Neural crest cell (in vitro differentiated cells): ENCODE measurements at places on chromosomes 6 and 20.

GRCh38 chr6:144617708-144618107, 332.6 kb downstream of the UTRN start:
- no peak overlapping the region for H3K4me3 ChIP-seq
- H3K4me1 ChIP-seq: peaks cover 12% of the 10 kb centered on the region
- H3K27ac ChIP-seq: no peak overlapping the region
- no peak for DNase-seq
- no peaks in the 10 kb centered on the region for H3K27me3 ChIP-seq

DNA sequence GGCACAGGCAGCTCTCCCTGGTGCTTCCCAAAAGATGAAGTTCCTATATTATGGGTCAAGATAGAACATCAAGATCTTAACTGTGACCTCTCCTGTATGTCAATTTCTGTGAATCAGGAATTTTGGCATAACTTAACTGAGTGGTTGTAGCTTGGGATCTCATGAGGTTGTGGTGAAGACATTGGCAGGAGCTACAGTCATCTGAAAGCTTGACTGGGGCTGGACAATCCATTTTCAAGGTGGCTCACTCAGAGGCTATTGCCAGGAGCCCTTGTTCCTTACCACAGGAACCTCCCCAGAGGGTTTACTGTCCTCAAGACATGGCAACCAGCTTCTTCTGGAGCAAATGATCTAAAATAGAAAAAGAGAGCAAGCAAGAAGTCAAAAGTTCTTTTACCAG, 252.2 kb downstream of the ADGB start:
- no peaks in the 10 kb centered on the region for H3K36me3 ChIP-seq
- H3K4me3 ChIP-seq: no peak overlapping the region
- no peak for DNase-seq
- peaks cover 3% of the 10 kb centered on the region for H3K4me1 ChIP-seq
- peaks cover 2% of the 10 kb centered on the region for H3K27me3 ChIP-seq
- H3K27ac ChIP-seq: no peak overlapping the region

DNA sequence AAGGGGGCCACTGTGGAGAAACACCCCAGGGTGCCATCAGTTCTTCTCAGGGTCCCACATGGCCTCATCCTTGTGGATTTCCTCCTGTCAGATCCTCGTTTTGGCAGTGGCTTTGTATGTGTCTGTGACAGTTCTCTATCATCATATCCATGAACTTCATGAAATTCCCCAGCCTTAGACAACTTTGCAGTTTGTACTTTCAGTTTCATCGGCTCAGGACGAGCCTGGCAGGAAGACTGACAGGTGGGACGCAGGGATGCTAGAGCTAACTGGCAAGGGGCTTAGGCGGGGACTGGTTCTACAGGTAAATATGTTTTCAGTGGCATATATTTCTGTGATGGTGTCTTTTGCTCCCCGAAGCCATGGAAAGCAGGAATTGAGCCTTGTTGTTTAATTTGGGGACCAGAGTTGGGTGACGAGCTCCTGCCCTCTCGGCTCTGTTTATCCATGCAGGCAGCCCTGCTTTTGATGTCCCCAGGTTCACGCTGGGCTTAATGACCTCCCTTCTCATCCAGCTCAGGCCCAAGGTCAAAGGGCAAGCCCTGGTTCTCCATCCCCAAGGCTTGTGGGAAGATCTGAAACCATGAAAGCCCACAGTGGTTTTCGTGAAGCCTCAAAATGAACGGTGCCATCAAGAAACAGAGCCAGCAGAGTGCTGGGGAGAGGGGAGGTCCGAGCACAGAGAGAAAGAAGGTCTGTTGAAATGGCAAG, 11.2 kb downstream of the SDCBP2 start:
- H3K36me3 ChIP-seq: no peaks in the 10 kb centered on the region
- H3K4me1 ChIP-seq: peaks cover 5% of the 10 kb centered on the region
- H3K27me3 ChIP-seq: no peaks in the 10 kb centered on the region
- no peak overlapping the region for H3K27ac ChIP-seq
- H3K4me3 ChIP-seq: peak overlapping the region; percentile 25

DNA sequence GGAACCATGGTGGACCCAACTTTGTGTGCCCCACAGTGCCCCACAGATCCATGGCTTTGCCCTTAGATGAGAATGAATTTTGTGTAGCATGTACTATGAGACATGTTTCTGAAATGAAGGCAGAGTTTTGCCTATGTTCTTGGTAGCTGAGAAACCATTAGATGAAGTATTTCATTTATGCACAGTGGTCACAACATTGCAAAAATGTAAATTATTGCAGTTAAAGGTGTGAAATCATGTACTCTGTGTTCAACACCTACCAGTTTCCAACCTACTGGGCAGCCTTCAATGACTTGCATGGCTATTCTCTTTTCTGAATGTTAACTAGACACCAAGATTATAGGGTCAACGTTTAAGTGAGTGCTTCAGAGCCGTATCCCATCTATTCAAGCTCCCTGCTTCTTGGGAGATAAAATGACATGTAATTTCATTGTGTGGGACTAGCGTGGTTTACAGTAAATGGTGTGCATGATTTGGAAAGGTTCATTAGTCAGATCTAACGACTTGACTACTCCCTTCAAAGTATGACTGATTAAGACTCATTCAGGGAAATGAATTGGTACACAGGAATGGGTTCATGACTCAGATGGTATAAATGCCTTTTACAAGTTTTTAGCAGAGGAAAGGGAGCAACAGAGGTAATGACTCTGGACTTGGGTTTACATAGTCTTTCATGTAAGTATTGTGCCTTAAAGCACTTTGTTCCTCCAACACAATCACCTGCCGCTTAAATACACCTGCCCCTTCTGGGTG, 106.1 kb upstream of the AKIRIN2 start:
- no peaks in the 10 kb centered on the region for H3K36me3 ChIP-seq
- H3K27me3 ChIP-seq: no peaks in the 10 kb centered on the region
- DNase-seq: no peak
- H3K27ac ChIP-seq: no peak overlapping the region
- no peaks in the 10 kb centered on the region for H3K4me1 ChIP-seq
- H3K4me3 ChIP-seq: no peak overlapping the region

- no peaks in the 10 kb centered on the region for H3K27me3 ChIP-seq
- H3K4me1 ChIP-seq: no peaks in the 10 kb centered on the region
- H3K36me3 ChIP-seq: no peaks in the 10 kb centered on the region
- DNase-seq: no peak
- H3K27ac ChIP-seq: no peak overlapping the region
Measured at GRCh38 chr6:119566546-119567260, 217.1 kb upstream of the MAN1A1 start.

GRCh38 chr6:16851758-16852157, 90.5 kb upstream of the ATXN1 start:
- no peaks in the 10 kb centered on the region for H3K27me3 ChIP-seq
- H3K27ac ChIP-seq: no peak overlapping the region
- no peaks in the 10 kb centered on the region for H3K36me3 ChIP-seq
- peaks cover 26% of the 10 kb centered on the region for H3K4me1 ChIP-seq

- H3K27me3 ChIP-seq: no peaks in the 10 kb centered on the region
- DNase-seq: no peak
- H3K4me1 ChIP-seq: no peaks in the 10 kb centered on the region
- H3K36me3 ChIP-seq: no peaks in the 10 kb centered on the region
- no peak overlapping the region for H3K27ac ChIP-seq
- H3K4me3 ChIP-seq: no peak overlapping the region
Measured at GRCh38 chr20:12030470-12030869, 112.8 kb downstream of the BTBD3 start.

DNA sequence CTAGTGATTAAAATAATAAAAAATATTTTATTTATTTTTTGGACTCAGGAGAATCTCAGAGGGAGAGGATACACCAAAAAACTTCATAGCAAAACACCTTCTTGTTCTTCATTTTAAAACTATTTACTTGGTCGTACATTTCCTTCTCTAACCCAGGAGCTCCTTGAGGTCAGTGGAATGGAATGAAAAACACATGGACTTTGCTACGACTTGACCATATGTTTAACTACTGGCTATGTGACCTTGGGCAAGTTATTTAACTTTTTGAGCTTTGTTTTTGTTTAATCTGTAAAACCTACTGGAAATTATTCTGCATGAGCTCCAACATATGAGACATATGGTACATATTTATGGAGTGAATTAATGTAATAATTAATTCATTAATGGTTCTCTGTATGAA, 1005.5 kb upstream of the CITED2 start:
- no peaks in the 10 kb centered on the region for H3K4me1 ChIP-seq
- H3K36me3 ChIP-seq: peaks cover 5% of the 10 kb centered on the region
- H3K4me3 ChIP-seq: no peak overlapping the region
- no peaks in the 10 kb centered on the region for H3K27me3 ChIP-seq
- no peak overlapping the region for H3K27ac ChIP-seq

- H3K27me3 ChIP-seq: no peaks in the 10 kb centered on the region
- H3K4me3 ChIP-seq: no peak overlapping the region
- H3K27ac ChIP-seq: no peak overlapping the region
- DNase-seq: no peak
- H3K36me3 ChIP-seq: no peaks in the 10 kb centered on the region
- no peaks in the 10 kb centered on the region for H3K4me1 ChIP-seq
Measured at GRCh38 chr6:15218401-15218800, 27.5 kb upstream of the JARID2 start.

GRCh38 chr6:160103825-160104100, 17.9 kb upstream of the SLC22A1 start:
- no peaks in the 10 kb centered on the region for H3K27me3 ChIP-seq
- no peak for DNase-seq
- H3K27ac ChIP-seq: no peak overlapping the region
- H3K4me3 ChIP-seq: no peak overlapping the region
- H3K36me3 ChIP-seq: peaks cover 33% of the 10 kb centered on the region
- H3K4me1 ChIP-seq: no peaks in the 10 kb centered on the region

DNA sequence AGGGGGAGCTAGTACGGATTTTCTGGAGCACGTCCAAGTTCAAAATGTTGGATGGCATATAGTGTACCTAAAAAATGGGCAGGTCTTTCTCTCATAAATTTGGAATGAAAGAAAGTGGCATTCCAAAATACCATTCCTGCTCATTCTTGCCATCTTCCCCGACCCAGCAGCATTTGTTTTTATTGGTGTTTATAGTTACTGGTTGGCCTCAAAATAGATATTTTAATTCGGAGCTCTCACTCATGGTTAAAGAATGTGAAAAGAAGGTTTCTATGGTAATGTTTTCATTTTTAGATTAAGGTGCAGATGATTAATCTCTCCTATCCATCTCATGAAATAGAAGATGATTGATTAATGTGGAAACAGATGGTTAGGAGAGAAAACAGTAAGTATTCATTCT, 204.5 kb downstream of the HIVEP2 start:
- H3K27me3 ChIP-seq: no peaks in the 10 kb centered on the region
- no peaks in the 10 kb centered on the region for H3K4me1 ChIP-seq
- DNase-seq: no peak
- no peak overlapping the region for H3K4me3 ChIP-seq
- H3K27ac ChIP-seq: no peak overlapping the region

GRCh38 chr6:139336488-139336887, 38.0 kb downstream of the CITED2 start:
- no peaks in the 10 kb centered on the region for H3K27me3 ChIP-seq
- H3K4me3 ChIP-seq: no peak overlapping the region
- no peaks in the 10 kb centered on the region for H3K4me1 ChIP-seq
- no peak overlapping the region for H3K27ac ChIP-seq
- no peaks in the 10 kb centered on the region for H3K36me3 ChIP-seq

GRCh38 chr20:44701118-44701857, 13.9 kb upstream of the CCN5 start:
- DNase-seq: no peak
- peaks cover 2% of the 10 kb centered on the region for H3K27me3 ChIP-seq
- H3K36me3 ChIP-seq: no peaks in the 10 kb centered on the region
- peaks cover 5% of the 10 kb centered on the region for H3K4me1 ChIP-seq

- peaks cover 27% of the 10 kb centered on the region for H3K4me1 ChIP-seq
- H3K4me3 ChIP-seq: no peak overlapping the region
- H3K27ac ChIP-seq: no peak overlapping the region
- H3K27me3 ChIP-seq: no peaks in the 10 kb centered on the region
Measured at GRCh38 chr20:51936377-51936776, 134.1 kb upstream of the SALL4 start.

DNA sequence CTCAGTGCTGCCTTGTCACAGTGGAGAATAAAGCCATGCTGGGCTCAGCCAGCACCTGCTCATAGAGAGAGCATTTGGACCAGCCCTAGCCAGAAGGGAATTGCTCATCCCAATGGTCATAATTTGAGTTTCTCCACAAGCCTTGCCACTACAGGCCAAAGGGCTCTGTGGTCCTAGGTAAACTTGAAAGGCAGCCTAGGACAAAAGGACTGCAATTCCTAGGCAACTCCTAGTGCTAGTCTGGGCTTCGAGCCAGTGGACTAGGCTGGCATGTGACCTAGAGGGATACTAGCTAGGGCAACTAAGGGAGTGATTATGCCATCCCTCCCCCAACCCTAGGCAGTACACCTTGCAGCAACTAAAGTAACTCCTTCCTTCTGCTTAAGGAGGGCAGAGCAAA, 516.2 kb downstream of the BCKDHB start:
- DNase-seq: no peak
- H3K27me3 ChIP-seq: no peaks in the 10 kb centered on the region
- no peak overlapping the region for H3K4me3 ChIP-seq
- H3K27ac ChIP-seq: peak overlapping the region; percentile 43

- no peak overlapping the region for H3K27ac ChIP-seq
- H3K36me3 ChIP-seq: peaks cover 12% of the 10 kb centered on the region
- H3K27me3 ChIP-seq: no peaks in the 10 kb centered on the region
- no peaks in the 10 kb centered on the region for H3K4me1 ChIP-seq
Measured at GRCh38 chr20:20608041-20608440, 104.4 kb downstream of the RALGAPA2 start.

GRCh38 chr6:118528129-118528528, 20.0 kb upstream of the PLN start:
- DNase-seq: no peak
- no peaks in the 10 kb centered on the region for H3K27me3 ChIP-seq
- H3K4me3 ChIP-seq: no peak overlapping the region
- peaks cover 5% of the 10 kb centered on the region for H3K4me1 ChIP-seq
- H3K36me3 ChIP-seq: peaks cover 15% of the 10 kb centered on the region
- H3K27ac ChIP-seq: no peak overlapping the region

GRCh38 chr6:31120151-31120915, at the start of gene CDSN:
TSS of gene CDSN (minus strand) at chr6:31120446. CDS start at chr6:31120419, 27 bp downstream.
- no peak for DNase-seq
- no peak within 1 kb of the TSS for H3K4me3 ChIP-seq
- no peaks in the 10 kb centered on the region for H3K36me3 ChIP-seq
- H3K4me1 ChIP-seq: peaks cover 6% of the 10 kb centered on the region
- peaks cover 4% of the 10 kb centered on the region for H3K27me3 ChIP-seq

- H3K4me3 ChIP-seq: no peak overlapping the region
- no peaks in the 10 kb centered on the region for H3K27me3 ChIP-seq
- no peak overlapping the region for H3K27ac ChIP-seq
- no peak for DNase-seq
- H3K36me3 ChIP-seq: no peaks in the 10 kb centered on the region
- H3K4me1 ChIP-seq: no peaks in the 10 kb centered on the region
Measured at GRCh38 chr6:81772741-81773140, 20.3 kb upstream of the TENT5A start.

GRCh38 chr20:36549942-36550789, 8.8 kb downstream of the MYL9 start:
- no peaks in the 10 kb centered on the region for H3K27me3 ChIP-seq
- peaks cover 5% of the 10 kb centered on the region for H3K4me1 ChIP-seq
- H3K4me3 ChIP-seq: no peak overlapping the region

- no peaks in the 10 kb centered on the region for H3K4me1 ChIP-seq
- no peak overlapping the region for H3K27ac ChIP-seq
Measured at GRCh38 chr6:48919555-48919954, 543.5 kb downstream of the MMUT start.
